Jurkat, Clone E6-1 (cell line): ENCODE measurements at places on chromosomes 5 and 9.

DNA sequence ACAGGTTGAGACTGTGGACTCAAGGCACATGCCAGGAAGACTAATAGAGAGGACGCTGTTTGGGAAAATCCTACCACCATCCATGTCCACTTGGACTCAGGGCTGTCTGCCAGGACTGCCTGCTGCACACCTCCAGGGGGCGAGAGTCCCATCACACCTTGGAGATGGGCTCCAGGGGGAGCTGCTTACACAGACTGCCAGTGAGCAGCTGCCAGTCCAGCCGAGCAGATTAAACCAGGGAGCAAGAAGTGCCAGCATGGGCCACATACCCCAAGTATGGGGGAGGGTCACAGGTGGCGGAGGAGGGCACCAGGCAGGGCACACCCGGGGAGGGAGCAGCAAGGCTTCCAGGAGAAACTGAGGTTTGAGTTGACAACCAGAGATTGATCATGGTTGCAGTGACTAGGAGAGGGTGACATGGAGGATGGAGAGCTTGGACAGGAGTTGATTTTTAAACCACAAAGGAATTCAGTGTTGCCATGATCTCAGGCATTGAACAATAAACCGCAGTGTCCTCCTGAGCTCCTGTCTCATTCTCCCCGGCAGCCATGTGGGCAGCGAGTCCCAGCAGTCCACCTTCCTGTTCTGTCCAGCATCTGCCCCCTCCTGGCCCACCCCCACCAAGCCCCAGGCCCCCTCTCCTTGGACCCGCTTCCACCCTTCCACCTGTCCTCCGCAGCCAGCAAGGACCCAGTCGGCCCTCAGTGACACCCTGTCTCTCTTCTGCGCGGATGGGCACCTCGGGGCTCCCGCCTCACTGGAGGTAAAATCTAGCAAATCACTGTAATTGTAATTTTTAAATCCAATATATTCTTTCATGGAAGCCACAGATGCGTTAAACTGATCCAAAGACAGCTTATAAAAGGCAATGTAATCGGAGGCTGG is 3.1 kb upstream of the VAV2 start:
- peak; percentile 17 for DNase-seq

- DNase-seq = no peak
Observed at GRCh38 chr5:129046151-129046550, 48.4 kb upstream of the ISOC1 start.

- DNase-seq = no peak
Observed at GRCh38 chr5:172713113-172713808, 57.7 kb downstream of the DUSP1 start.

- DNase-seq = no peak
Observed at GRCh38 chr9:75889577-75889976, 896 bp upstream of the PCSK5 start.

DNA sequence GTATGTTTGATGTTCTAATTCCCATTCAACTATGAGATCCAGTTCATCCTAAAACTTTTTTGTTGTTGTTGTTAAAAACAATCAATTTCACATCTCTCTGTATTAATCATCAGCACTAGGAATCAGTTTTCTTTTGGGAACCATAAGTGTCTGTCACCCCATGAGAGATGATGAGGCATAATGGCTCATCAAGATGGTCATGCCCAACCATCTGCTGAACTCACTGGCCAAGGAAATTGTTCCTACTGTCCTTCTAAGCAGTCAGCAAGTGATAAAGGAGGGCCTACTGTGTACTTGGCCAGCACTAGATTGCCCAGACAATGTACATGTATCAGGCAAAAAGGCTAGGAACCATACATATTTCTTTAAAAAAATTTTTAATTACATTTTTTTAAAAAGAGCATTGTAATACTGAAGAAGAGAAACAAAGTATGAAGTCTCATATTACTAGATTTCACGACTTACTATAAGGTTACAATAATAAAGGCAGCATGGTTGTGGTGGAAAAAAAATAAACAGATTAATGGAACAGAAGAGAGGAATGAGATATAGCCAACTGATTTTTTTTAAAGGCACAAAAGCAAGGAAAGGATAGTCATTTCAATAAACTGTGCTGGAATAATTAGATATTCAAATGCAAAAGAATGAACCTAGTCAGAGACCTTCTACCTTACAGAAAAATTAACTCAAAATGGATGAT is 458.3 kb downstream of the SPOCK1 start:
- DNase-seq = no peak

GRCh38 chr5:73722231-73722630 is 96.2 kb downstream of the ARHGEF28 start:
- DNase-seq = no peak

DNA sequence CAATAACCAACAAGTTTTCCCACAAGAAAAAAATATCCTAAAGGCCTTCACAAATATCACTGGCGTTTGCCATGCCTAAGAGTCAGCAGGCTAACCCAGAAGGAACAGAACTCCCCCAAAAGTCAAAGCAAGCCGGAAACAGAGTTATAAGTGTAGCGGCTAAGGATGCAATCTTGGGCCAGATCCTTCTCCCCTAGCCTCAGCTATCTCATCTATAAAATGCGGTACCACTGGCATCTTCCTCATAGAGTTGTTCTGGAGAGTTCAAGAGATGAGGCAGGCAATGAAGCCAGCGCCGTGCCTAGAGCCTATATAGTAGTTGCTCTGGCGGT is 632 bp downstream of the DPM2 start:
- no peak for DNase-seq

DNA sequence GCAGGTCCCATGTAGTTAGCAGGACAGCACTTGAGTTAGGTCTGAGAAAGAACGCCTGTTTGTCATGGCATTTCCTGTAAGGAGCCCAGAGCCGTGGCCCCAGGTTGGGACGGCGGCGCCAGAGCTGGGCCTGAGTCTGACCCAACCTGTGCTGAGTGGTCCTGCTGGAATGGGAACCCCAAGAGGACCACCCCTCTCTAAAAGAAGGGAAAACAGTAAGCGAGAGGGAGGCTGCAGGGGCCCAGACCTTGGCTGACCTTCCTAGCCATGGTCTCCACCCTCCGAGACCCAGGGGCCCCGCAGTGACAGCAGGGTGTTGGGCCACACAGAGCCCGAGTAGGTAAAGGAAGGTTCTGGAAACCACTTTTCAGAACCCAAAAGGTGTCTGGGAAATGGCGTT is 1.8 kb upstream of the LRRC14B start:
- no peak for DNase-seq

- no peak for DNase-seq
Observed at GRCh38 chr5:154989626-154990025, 23.9 kb upstream of the KIF4B start.

DNA sequence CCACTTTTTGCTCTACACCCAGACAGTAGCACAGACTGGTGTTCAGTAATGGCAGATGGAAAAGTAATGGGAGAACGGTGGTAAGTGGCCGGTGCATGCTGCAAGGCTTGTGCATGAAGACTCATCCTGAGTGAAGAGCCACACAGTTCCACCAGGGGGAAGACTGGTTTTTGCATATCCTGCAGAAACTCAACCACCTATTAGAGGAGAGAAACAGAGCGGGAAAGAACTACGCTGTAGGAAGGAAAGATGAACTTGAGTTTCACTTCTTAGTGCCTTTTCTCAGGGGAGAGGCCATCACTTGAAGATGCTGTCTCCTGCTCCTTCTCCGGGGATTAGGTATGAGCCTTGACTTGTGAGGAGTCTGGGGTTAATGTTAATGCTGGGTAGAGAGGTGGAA is 9.4 kb upstream of the PRSS3 start:
- peak; percentile 58 for DNase-seq

DNA sequence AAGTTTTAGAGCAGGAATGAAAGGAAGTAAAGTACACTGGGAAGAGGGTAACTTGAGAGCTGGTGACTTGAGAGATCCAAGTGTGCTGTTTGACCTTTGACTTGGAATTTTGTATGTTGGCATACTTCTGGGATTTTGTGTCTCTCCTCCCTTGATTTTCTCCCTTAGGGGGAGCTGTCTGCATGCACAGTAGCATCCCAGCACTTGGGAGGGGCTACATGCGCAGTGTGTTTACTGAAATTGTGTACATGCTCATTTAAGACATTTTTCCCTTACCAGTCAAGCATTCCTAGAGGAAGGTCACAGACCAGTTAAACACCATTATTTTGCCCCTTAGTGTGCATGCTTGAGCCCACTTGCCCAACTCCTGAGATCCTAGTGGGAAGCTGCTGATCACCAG is 120.1 kb downstream of the ZNF622 start:
- no peak for DNase-seq

DNA sequence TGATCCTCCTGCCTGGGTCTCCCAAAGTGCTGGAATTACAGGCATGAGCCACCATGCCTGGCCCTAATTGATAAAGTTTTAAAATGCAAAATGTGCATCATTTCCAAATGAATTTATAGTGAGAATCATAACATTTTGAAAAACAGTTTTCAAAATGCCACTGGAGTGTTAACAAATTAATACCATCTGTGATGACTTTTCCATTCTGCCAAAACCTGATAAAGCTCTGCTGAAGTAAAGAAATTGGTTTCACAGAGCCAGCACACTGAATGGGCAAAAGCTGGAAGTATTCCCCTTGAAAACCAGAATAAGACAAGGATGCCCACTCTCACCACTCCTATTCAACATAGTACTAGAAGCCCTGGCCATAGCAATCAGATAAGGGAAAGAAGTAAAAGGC is 89.6 kb downstream of the MUSK start:
- DNase-seq = no peak

DNA sequence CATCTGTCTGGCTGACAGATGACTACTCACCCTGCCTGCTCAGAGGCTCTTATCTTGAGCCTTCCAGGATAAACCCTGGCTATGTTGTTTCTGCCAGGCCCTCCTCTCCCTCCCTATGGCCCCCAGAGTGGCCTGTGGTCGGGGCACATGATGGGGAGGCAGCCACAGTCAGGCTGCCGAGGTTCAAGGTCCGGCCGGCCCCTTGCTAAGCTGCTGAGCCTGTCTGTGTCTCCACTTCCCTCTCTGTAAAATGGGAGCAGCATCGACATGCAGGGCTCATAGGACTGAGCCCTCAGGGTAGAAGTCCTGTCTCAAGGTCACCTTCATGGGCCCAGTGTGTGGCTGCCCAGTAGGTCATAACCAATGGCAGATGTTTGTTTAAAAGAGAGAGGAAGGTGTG is 28.5 kb downstream of the WNK2 start:
- DNase-seq = no peak

- no peak for DNase-seq
Observed at GRCh38 chr9:2465921-2466460, 155.6 kb upstream of the VLDLR start.

DNA sequence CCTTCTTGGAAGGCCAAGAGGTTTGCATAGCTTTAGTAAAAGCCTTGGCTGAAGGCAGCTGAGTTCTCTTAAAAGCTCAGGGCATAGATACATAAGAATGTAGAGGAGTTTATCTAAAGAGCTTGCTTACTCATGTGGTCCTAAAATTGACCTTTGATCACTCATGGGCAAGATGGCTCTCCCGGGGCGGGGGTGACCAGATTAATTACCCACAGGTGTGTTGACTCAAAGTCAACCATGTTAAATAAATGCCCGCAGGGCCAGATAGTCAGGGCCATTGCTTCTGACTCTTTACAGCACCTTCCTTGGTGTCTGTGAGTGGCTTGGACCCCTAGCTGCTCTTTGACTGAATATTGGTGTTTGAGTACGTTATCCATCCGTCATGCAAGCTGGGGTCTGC is 33.1 kb upstream of the GHR start:
- no peak for DNase-seq

DNA sequence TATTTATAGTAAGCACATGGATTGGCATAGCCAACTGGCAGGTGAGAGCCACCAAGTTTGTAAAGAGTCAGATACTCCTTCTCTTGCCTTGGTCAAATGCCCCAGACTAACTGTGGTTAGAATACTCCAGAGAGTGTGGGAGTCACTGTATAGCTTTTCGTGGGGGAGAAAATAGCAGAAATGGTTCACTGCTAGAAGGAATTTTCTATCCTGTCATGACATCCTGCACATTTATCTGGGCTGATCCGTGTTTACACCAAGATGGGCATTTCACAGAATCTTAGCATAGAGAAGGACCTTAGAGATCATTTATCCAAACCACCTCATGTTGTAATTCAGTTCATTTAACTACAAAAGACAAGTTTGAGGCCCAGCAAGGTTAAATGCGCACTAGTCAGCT is 460.8 kb downstream of the ENC1 start:
- no peak for DNase-seq

- no peak for DNase-seq
Observed at GRCh38 chr5:151970885-151971284, 46.2 kb upstream of the GLRA1 start.

- DNase-seq = no peak
Observed at GRCh38 chr5:63794979-63795378, 167.3 kb downstream of the HTR1A start.

DNA sequence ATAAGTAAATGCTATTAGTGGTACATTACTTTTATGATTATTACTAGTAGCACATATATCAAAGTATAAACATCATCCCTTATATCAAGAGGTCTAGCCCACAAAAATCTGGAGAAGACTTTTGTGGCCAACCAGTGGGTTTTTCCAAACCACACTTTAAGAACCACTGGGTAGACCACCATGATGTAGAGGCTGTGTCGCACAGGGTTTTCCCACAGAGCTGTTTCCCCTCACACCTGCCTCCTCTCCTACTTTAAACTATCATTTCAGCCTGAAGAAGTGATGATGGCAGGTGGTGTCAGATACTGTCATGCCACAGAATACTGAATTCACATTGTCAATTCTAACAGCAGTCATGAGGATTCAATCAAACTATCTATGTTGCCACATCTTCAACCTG is 109.2 kb downstream of the FBXW11 start:
- peak; percentile 87 for DNase-seq

- no peak for DNase-seq
Observed at GRCh38 chr5:68149189-68149588, 66.4 kb upstream of the PIK3R1 start.

DNA sequence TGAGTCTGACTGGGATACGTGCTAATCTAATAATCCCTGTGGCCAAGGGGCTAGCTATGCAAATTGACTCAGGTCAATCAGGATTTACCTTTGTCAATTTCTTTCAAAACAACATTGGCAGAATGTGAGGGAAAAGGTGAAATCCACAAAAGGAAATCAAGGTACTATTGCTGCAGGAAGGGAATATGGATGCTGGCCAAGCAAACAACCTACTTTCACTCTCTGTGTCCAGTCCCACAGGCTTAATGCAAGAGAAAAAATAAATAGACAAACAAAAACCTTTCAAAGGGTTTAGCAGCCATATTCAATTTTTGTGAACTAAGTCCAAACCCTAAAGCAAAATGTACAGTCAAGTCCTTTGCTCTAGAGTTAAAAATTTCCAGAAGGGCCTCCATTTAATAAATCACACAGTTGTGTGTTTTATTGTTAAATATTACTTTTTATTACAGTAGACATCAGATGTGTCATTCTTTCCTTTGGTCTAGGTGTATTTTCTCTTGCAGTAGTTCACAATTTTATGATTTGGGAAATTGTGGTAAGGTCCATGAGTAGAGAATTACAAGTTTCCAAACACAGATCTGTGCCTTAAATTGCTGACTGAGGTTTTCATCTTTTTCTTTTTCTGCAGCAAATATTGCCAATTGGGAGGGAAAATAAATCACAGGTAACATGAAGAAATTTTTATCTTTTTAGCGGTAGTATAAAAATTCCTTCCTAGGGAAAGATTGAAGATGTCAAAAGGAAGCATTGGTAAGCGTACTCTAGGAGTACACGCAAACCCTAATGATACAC is 309.1 kb downstream of the DMAC1 start:
- DNase-seq = no peak
